Naive thymus-derived CD8-positive, alpha-beta T cell (primary cell): ENCODE measurements at places on chromosomes 2 and 18. TPM values are rescaled to one million over a fixed set of nuclear protein-coding genes. Genes with fewer than 3 reads are reported as not detected.

Gene EN1
- not detected for polyA plus RNA-seq

GRCh38 chr2:16350211-16350610 lies 315.4 kb downstream of the CYRIA start:
- no peak for DNase-seq

- DNase-seq = no peak
Observed at GRCh38 chr2:133204421-133204820, 363.8 kb downstream of the NCKAP5 start.

GRCh38 chr2:196935432-196935831 lies 8.9 kb upstream of the PGAP1 start:
- no peak for DNase-seq

- no peak for DNase-seq
Observed at GRCh38 chr2:33275689-33276444, 200.6 kb upstream of the RASGRP3 start.

- no peak for DNase-seq
Observed at GRCh38 chr18:10461989-10462388, 7.6 kb downstream of the APCDD1 start.
